Muscle of arm (tissue), 14 donors: ENCODE measurements at places on chromosomes 2 and 18. TPM values are rescaled to one million over a fixed set of nuclear protein-coding genes. Genes with fewer than 3 reads are reported as not detected.

DLGAP1 gene
- 1.4 TPM for polyA plus RNA-seq

FAM237A gene
- not detected for polyA plus RNA-seq

SMYD1 gene
- 352 TPM for polyA plus RNA-seq

FAM117B gene
- 6.5 TPM for polyA plus RNA-seq
